ENCODE measurements at places on chromosomes 6 and 20. TPM values are rescaled to one million over a fixed set of nuclear protein-coding genes. Genes with fewer than 3 reads are reported as not detected.

GRCh38 chr6:2448826-2449571 lies 203.6 kb upstream of the GMDS start:
- peak; percentile 72 for DNase-seq

DNA sequence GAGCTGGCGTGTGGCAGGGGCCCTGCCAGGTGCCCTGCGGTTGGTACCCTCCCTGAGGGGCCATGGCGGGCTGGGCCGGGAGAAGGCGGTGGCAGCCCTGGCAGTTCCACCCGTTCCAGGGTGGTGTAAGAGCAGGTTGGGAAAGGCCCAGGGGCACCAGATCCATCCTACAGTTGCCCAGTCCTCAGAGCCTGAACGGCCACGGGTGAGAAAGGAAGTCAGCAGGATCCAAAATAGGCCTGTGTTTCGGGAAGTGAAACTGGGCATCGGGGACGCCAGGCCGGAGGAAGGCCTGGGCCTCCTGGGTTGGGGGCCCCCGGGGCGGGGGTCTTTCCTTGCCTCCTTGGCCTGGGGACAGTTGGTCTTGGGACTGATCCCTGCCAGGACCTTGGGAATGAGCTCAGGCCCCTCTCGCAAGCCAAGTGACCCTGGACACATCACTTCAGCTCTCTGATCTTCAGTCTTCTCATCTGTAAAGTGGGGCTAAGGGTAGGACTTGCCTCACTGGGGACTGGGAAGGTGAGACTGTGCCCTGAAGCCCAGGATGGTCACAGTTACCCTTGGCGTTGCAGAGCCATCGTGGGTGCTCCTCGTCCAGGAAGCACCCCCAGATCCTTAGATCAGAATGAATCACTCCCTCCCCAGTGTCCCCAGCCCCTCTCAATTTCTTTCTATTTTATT lies 18.1 kb upstream of the NOL4L start:
- DNase-seq = no peak

DNA sequence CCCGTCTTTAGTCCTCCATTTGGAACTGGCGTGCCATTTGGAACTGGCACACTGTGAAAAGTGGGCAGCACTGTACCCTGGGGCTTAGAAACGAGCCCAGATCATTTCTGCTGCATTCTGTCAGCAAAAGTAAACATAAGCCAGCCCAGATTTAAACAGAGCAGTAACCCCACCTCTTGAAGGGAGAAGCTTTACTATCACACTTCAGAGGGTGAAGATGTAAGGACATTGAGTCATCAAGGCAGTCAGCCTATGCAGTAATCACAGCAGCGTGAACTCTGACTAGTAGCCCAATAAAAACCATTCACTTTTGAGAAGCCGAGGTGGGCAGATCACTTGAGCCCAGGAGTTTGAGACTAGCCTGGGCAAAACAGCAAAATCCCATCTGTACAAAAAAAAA lies 216.9 kb downstream of the EYA2 start:
- DNase-seq = no peak

- no peak for DNase-seq
Observed at GRCh38 chr6:139888681-139889122, 514.3 kb upstream of the CITED2 start.

DNA sequence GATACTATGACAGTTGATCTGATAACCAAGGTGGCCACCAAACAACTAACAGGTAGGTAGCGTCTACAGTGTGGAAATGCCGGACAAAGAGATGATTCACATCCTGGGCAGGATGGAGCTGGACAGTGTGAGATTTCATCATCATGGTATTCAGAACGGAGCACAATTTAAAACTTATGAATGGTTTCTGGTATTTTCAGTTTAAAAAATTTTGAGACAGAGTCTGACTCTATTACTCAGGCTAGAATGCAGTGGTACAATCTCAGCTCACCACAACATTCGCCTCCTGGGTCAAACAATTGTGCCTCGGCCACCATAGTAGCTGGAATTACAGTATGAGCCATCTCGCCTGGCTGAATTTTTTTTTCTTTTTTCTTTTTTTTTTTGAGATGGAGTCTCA lies 43.8 kb downstream of the CEP57L1 start:
- DNase-seq = no peak

DNA sequence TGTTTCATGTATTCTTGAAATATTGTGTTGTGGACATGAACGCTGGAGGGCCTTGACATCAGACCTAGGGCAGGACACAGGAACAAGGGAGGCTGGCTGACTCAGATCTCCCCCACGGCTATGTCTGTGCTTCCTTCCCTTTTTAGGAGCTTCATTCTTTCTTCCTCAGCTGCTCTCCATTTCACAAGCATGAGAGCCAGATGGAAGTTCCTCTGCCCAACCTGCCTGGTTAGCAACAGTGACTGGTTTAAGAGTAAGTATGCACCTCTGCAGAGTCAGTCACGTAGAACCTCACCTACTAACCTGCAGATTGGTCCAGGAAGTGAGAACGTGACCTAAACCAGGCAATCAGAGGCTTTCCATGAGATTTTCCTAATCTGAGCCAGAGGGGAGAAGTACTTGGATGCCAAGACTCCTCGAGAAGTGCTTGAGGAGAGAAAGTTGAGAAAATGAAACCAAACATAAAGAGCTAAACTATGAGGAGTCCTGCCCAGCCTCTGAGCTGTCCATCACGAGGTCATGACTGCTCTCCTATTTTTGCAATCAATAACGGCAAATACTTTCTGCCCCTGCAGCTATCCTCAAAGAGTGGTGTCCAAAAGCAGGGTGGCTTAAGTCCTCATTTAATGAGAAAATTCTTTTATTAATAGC lies 465.2 kb upstream of the CITED2 start:
- no peak for DNase-seq

- no peak for DNase-seq
Observed at GRCh38 chr20:1538655-1539054, 18.9 kb downstream of the SIRPD start.

DNA sequence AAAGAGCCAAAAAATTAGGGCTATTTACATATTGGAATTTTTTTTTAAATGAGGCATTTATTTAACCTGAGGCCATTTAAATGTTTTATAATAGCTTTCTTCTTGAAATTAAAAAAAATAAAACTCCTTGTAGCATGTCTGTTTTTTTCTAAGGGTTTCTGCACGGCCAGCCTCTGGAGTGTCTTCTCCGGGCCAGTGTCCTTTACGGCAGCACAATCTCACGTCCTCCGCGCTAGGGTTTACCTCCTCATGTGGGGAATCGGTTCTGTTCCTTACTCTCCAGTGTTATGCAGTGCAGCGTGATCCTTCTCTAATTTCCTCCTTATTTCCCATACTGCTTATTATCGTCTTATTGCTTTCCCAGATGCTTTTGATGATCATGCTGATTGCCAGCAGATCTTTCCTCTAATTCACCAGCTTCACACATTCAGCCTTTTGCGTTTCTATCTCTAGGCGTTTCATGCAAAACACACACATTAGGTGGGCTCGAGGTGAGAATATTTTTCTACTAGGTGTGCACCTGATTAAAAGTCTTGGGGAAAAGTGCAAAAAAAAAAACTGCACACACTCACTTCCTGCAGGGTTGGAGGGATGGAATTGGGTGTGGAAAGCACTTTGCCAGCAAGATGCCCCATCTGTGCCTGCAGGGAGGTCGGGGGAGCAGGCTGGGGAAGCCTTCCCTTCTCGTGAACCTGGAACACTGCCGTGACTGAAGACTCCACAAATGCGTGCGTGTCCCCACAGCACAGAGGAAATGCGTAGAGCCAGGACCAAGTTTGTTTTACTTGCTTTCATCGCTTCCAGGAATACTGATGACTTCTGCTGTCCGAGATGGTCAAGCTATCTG lies 56.1 kb downstream of the PSMG4 start:
- no peak for DNase-seq

- DNase-seq = no peak
Observed at GRCh38 chr20:50455656-50456451, 54.3 kb upstream of the PTPN1 start.

- no peak for DNase-seq
Observed at GRCh38 chr6:167953551-167953950, 43.9 kb upstream of the KIF25 start.

Gene OR2H1
- polyA plus RNA-seq = not detected

Gene DUSP15
- 16.1 TPM for polyA plus RNA-seq

Gene KHDC1L
- polyA plus RNA-seq = 0.69 TPM

Gene ZNF322
- polyA plus RNA-seq = 48.4 TPM

Data from right renal pelvis (tissue), 4 donors.